ENCODE measurements at places on chromosomes 5 and 9.

DNA sequence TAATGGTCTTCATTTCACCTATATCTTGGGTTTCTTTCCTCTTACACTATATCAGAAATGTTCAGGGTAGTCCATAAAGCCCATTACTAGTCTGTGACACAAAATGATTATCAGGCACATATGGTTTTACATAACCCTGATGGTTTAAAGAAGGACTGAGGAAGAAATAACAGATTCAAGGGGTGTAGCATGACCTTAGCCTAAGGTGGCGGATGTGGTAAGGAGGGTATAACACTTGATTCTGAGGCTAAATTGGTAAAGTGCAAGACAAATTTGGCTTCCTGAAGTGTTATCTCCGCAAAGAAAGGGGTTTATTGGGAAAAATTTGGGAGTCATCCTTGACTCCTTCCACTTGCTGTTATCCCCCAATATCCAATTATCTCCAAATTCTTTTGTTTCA lies 388.2 kb upstream of the RPS23 start:
- DNase-seq, result no peak

GRCh38 chr5:84602371-84602771 lies 217.7 kb upstream of the EDIL3 start:
- no peak for DNase-seq

DNA sequence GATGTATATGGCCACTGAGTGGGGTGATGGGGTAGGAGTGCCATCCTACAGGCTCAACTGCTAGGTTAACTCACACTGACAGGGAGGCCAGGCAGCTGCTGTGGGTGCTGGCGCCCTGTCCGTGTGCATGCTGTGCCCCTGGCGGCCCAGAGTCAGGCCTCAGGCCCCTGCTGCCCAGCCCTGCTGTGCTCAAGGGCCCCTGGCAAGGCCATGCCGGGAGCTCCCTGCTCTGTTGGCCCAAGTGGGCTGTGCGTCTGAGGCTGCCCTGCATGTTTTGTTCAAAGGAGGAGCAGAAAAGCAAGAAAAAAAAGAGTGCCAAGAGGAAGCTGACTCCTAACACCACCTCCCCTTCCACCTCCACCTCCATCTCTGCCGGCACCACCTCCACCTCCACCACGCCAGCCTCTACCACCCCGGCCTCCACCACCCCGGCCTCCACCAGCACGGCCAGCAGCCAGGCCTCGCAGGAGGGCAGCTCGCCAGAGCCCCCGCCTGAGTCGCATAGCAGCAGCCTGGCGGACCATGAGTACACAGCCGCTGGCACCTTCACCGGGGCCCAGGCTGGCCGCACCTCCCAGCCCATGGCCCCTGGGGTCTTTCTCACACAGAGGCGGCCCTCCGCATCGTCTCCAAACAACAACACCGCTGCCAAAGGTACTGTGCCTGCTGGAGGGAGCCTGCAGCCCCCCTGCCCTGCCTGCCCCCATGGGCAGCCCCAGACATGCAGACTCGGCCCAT lies 100.1 kb downstream of the PHF2 start:
- no peak for DNase-seq

- no peak for DNase-seq
These were observed 12.9 kb downstream of the PLPP1 start for GRCh38 chr5:55521881-55522280.

DNA sequence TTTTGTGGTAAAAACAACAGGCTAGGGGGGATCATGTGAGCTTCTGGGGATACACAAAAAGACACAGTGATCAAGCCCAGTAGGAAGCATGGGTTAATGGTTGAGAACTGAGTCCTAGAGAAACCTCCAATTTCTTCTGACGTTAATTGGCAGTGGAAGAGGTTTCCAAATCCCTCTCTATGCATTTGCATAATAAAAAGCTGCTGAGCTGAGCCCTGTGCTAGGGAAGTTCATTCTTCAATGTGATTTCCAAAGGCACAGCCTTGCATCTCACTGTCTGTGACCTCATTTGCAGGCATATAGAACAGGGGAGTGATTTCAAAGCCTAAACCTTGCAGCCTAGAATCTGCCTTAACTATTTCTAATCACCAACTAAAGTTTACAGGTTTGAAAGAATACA lies 812 bp downstream of the DNAH5 start:
- DNase-seq, result no peak

GRCh38 chr9:96565671-96566497 lies 53.8 kb downstream of the CDC14B start:
- no peak for DNase-seq

DNA sequence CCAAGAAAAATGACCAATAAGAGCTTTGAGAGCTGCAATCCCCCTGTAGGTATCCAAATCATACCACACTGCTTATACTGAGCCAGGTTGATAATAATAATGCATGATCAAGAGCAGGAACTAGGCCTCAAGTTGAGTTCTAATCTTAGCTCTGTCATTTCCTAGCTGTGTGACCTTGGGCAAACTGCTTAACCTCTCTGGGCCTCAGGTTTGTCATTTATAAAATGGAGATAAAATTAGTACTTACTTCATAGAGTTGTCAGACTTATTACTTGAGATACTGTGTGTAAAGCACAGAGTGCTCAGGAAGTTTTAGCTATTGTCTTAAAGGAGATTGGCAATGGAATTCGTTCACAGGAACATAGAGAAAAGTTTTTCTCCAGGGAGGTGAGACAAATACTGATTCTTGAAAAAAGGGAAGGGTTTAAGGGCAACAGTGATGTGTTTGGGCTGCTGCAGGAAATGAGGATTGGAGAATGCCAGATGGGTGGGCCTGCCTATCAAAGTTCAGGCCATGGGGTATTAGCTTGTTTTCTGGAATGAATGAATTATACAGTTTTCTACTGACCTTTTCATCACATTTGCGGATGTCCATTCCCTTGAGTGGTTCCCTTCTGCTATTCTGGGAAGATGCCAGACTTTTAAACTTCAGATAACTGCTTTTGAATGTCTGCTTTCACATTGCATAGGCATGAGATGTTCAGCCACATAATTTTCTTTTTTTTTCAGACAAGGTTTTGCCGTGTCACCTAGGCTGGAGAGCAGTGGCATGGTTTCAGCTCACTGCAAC lies 10.2 kb upstream of the ATP6V0E1 start:
- no peak for DNase-seq

GRCh38 chr9:626596-626995 lies 214.9 kb upstream of the DMRT1 start:
- no peak for DNase-seq

All from astrocyte of the cerebellum (primary cell).